ENCODE measurements at places on chromosomes 3 and 15.

GRCh38 chr15:95346721-95347475 is 983.6 kb upstream of the NR2F2 start:
- no peak for DNase-seq

DNA sequence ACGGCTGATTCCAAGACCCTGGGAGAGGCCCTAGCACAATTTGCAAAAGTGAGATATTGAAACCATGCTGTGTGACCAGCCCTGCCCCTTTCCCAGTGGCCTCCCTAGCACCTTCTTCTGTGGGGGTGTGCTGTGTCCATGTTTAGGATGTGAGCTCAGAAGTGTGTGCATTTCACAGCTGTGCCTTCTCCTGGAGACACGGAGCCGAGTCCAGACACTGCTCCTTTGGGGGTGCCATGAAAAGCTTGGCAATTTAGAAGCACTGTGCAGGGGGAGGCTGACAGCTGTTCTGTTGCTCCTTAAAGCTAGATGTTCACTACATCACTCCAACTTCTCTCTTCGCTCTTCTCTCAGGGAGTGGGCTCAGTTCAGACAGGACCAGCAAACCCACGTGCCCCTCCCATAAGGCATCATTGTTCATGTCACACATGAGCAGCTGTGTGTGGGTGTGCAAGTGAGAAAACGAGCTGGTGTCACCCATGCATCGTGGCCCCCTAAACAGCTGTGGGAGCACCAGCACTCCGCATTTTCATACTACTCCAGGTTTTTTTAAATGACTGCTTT is 492.6 kb downstream of the GABRG3 start:
- no peak for DNase-seq

DNA sequence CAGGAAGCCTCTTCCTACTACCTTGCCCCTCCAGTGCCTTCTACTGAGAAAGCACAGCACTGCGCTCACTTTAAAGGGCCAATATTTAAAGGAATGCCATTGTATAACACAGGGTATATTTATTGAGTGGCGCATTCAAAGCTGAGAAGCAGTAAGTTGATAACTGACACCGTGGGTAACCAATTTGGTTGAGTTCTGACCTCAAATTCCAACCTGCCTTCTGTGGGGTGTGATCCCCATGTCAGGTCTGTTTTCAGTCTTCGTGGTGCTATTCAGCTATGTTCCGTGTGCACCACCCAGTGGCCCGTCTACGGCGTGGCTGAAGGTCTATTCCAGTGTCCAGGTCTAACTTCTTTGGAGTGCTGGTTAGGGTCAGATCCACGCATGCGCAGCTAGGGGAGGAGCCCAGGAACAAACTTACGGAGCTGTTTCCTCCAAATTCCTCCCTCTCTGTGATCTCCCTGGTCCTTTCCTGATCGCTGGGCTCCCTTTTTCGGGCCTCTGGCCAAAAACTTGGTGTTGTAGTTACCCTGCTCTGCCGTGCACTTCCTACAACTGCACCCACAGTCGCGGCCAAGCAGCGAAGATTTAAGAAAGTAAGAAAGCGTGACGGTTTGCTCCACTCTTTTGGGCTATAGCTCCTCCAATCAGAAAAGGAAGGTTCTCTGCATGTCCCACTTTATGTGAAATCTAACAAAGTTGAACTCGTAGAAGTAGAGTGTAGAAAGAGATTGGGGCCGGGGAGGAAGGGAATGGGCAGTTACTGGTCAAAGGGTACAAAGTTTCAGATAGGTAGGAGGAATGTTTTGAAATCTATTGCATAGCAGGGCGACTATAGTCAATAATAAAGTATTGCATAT is 7.7 kb downstream of the LRRC2 start:
- DNase-seq: peak; percentile 82

DNA sequence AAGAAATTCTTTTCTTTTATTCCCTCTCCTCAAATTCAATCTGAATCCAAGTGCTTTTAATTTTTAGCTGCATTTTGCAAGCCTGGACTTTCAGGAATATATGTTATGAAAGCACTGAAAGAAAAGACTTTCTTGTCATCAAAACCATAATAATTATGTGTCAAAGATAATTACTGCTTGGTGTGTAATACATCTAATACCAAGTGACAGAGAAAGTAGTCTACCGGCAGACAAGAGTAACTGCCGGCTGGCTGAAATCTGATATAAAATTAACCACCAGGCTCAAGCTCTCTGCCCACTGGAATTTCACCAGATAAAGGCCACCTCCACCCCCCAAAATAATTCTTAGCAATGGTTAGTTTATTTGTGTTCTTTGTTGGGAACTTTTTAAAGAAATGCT is 220.9 kb upstream of the CDIN1 start:
- DNase-seq: no peak

GRCh38 chr3:176930942-176931341 is 266.3 kb downstream of the TBL1XR1 start:
- no peak for DNase-seq

DNA sequence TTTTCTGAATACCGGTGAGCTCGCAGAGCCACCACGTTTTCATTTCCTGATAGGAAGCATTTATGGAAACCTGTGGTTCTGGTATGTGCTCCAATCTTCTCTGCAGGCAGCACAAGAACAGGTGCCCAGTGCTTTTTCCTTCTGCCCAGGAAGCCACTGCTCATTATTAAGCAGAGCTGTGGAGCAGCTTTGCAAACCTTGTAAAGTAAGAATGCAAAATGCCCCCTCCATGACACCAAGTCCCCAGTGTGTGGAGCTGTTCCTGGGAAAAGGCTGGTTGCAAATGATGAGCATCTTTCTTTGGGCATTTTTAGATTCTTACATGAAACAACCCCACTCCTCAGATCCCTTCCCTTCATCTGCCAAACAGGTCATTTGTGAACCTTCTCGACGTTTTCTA is 65.7 kb upstream of the MRPL3 start:
- no peak for DNase-seq

DNA sequence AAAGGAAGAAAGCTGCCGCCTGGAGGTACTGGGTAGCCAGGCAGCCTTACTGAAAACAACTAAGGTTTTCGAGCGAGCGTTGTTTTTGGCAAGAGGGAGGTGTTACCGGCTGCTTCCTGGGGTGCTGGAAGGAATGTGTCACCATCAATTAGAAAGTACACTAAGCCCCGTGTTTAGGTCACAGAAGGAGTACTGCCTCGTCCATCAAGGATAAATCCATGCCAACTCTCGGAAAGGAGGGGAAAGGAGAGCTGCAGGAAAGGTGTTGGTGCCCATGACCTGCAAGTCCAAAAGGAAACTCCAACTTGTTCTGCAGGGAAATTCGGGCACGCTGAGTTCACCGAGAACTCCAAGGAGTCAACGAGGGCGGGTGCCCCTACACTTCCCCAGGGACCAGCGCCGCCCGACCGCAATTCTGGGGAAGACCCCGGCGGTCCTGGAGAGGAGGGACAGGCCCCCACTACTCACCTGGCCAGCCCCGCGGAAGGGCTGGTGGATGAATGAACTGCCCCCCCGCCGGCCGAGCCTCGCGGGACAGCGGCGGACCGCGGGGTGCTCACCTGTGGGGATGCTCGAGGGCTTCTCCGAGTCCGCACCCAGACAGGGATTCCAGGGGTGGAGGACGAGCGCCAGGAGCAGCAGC is 542 bp downstream of the PLOD2 start:
- peak; percentile 93 for DNase-seq

Measured in HT1080 (cell line).